ENCODE measurements at places on chromosomes 1 and 21.

DNA sequence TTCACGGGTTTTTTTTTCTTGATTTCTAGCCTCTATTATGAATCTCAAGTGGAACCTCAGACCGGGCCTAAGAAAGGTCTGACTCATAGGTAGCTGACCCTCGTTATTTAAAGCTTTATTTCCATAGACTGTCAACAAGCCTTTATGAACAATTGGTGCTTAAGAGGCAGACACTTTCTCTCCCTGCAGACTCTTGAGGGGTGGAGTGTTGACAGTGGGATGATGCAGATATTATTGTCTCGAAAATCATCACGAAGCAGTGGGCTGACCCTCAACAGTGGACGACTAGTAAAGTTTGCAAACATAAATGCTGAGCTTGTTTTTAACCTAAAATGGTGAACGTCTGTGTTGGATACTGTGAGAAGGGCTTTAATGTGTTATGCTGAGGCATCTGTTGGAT, 1.8 kb downstream of the SFT2D2 start:
- DNase-seq, result no peak

GRCh38 chr1:169848456-169848855, 45.2 kb downstream of the SCYL3 start:
- no peak for DNase-seq

DNA sequence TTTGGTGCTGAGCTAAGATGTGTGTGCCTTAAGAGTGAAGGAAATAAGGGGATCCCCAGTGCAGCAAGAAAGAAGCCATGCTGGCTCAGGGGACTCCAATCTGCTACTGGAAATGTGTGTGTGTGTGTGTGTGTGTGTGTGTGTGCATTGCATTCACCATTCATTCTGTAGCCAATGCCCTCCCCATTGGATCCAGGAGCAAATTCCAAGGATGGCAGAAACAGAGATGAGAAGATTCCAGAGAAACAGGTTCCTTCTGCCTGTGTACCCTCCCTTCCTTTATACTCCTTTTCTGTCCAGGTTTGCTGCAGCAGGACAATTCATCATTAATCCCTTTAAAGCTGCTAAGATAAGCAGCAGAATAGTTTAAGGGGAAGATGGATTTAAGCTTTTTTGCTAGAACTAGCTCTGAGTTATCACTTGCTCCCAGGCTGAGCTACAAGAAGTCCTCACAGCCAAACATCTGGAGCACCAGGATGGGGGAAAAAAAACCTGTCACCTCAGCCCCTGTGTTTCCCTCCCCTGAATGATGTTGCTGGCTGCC, 3.2 kb downstream of the SLC6A17 start:
- DNase-seq, result no peak

DNA sequence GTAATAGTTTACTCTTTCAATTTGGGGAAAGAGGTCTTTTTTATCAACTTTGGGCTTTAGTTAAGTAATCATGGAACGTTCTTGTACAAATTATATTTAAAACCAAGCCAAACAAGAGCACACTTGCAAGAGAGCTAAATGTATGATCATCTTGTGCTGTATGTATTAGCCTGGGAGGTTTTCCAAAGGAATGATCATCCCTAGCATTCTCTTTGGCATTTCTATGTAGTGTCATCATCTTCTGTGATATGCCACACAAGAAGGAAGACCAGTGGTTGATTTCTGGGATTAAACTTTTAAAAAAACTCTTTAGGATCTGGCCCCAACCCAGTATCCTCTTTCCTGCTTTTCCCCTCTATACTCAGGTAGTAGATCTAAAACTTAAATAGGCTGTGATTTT, 38.4 kb upstream of the KCNQ4 start:
- no peak for DNase-seq
